Activated effector memory CD4-positive, alpha-beta T cell treated with Interleukin-2 at 50 U/mL for 16 hours (primary cell): ENCODE measurements at places on chromosomes 6 and 20.

GRCh38 chr20:14288341-14289330, 48.8 kb downstream of the FLRT3 start:
- DNase-seq = no peak

DNA sequence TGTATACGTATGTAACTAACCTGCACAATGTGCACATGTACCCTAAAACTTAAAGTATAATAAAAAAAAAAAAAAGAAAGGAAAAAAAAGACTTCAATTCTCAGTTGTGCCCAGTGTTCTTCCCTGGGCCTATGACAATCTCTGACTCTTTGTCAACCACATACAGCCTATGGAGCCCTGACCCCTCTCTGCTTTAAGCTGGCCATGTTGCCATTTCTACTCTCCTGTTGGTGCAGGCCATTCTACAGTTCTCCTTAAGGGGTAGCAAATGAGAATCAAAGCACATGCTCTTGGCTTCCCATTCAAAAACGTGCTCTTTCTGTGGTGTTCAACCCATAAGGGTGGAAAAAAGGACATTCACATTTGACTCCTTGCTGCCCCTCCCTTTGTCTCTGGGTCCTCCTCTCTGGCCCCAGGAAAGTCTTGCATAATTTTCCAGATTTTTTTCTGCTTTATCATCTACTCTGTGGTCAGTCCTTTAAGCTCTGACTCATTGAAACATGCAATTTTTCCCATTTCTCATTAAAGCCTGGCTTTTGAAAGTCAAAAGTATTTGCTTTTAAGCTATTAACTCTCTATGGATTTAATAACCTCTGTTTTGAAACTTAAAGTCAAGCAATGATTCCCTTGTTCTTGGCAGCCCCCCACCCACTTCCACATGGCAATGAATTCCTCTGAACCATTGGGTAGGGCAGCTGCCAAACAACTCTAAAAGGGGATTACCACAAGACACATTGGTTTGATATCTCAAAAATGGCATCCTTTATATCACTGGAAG, 208.6 kb upstream of the MCHR2 start:
- no peak for DNase-seq

- no peak for DNase-seq
Observed at GRCh38 chr6:96626759-96627364, 63.9 kb downstream of the FHL5 start.

- DNase-seq = no peak
Observed at GRCh38 chr20:48422242-48422960, 405.4 kb downstream of the PREX1 start.

DNA sequence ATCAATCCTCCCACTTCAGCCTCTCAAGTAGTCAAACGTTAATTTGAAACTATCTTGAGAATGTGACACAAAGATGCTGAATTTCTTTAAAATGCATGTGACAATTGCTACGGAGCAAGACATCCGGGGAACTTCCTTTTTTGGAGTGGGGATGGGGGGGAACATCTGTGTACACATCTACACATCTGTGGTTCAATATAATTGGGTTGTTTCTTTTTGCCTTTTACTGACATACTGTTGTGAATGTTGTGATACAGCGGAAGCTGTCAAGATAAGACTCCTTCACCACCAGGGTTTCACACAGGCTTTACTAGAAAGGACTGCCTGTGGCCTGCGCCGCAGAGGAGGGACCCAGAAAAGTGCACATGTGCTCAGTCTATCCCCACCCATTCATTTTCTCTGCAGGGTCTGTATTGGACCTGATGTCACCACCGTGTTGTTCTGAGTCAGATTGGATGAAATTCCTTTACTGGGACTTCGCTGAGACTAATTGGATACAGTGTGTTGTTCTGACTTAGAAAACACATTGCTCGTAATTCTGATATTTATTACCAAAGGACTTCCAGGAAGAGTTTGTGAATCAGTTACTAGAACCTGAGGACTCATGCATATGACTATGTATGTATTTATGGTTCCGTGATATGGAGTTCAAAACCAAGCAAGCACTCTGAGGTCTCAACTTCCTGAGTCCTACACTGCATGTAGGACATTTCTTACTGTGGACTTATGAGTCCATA, 98.7 kb upstream of the SGK1 start:
- DNase-seq = no peak
